ENCODE measurements at places on chromosomes 7 and 10. TPM values are rescaled to one million over a fixed set of nuclear protein-coding genes. Genes with fewer than 3 reads are reported as not detected.

NUTM2A gene
- 0.72 TPM for total RNA-seq

DNA sequence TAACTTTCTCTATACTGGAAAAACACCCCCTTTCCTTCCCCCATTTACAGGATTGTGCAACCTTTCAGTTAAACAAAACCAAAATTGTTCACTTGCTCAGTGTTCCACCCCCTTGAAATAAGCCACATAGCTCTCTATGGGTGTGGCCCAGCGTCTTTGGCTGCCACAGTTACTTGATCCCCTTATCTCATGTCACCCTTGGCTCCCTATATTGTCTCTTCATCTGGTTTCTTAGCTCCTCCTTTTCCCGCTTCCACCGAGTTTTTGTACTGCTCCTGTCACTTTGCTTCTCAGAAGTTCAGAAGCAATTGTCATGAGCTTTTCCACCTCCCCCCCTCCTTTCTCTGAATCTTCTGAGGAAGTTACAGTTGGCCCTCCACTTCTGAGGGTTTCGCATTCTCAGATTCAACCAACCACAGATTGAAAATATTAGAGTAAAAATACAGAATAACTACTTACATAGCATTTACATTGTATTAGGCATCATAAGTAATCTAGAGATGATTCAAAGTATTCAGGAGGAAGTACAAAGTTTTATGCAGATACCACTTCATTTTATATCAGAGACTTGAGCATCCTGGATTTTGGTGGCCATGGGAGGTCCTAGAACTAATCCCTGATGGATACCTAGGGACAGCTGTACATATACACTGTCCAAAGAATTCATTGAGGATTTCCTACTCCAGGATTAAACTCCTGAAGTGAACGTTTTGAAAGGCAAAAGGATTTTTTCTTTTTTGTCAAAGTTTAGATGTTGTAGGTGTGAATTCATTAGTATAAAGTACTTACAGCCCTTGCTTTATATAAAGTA, 60.4 kb downstream of the ADD3 start:
- no peak overlapping the region for H3K27ac ChIP-seq
- no peak overlapping the region for H3K4me3 ChIP-seq
- no peaks in the 10 kb centered on the region for H3K27me3 ChIP-seq
- DNase-seq: peak; percentile 34
- peaks cover 12% of the 10 kb centered on the region for H3K4me1 ChIP-seq
- no peaks in the 10 kb centered on the region for H3K36me3 ChIP-seq

- H3K27ac ChIP-seq: no peak overlapping the region
- H3K36me3 ChIP-seq: no peaks in the 10 kb centered on the region
- H3K4me3 ChIP-seq: no peak overlapping the region
- H3K27me3 ChIP-seq: no peaks in the 10 kb centered on the region
Measured at GRCh38 chr10:122474131-122474818, 12.9 kb downstream of the HTRA1 start.

- no peaks in the 10 kb centered on the region for H3K27me3 ChIP-seq
- DNase-seq: peak; percentile 69
- H3K36me3 ChIP-seq: no peaks in the 10 kb centered on the region
- no peak overlapping the region for H3K4me3 ChIP-seq
- H3K4me1 ChIP-seq: no peaks in the 10 kb centered on the region
Measured at GRCh38 chr7:68929781-68930261, 668.5 kb upstream of the AUTS2 start.

- DNase-seq: no peak
- no peak overlapping the region for H3K27ac ChIP-seq
- peaks cover 4% of the 10 kb centered on the region for H3K36me3 ChIP-seq
- H3K4me3 ChIP-seq: no peak overlapping the region
- H3K4me1 ChIP-seq: peaks cover 43% of the 10 kb centered on the region
- no peaks in the 10 kb centered on the region for H3K27me3 ChIP-seq
Measured at GRCh38 chr10:112963835-112964234, 13.8 kb downstream of the TCF7L2 start.

DNA sequence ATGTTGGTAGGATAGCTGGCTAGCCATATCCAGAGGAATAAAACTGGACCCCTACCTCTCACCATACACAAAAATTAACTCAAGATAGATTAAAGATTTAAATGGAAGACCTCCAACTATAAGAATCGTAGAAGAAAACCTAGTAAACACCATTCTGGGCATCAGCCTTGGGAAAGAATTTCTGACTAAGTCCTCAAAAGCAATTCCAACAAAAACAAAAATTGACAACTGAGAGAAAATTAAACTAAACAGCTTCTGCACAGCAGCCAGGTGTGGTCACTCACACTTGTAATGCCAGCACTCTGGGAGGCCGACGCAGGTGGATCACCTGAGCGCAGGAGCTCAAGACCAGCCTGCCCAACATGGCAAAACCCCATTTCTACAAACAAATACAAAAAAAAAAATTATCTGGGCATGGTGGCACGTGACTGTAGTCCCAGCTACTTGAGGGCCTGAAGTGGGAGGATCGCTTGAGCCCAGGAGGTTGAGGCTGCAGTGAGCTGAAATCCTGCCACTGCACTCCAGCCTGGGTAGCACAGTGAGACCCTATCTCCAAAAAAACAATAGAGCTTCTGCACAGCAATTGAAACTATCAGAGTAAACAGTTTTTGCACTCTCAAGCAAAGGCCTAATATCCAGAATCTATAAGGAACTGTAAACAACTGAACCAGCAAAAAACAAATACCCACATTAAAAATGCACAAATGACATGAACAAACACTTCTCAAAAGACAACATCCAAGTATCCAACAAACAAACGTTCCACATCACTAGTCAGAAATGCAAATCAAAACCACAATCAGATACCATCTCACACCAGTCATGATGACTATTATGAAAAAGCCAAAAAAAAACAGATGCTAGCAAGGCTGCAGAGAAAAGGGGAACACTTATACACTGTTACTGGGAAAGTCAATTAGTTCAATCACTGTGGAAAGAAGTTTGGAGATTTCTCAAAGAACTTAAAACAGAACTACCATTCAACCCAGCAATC, 4.8 kb downstream of the CRPPA start:
- H3K4me1 ChIP-seq: peaks cover 28% of the 10 kb centered on the region
- H3K27ac ChIP-seq: peak overlapping the region; percentile 45
- H3K36me3 ChIP-seq: no peaks in the 10 kb centered on the region
- no peak for DNase-seq
- no peak overlapping the region for H3K4me3 ChIP-seq

DNA sequence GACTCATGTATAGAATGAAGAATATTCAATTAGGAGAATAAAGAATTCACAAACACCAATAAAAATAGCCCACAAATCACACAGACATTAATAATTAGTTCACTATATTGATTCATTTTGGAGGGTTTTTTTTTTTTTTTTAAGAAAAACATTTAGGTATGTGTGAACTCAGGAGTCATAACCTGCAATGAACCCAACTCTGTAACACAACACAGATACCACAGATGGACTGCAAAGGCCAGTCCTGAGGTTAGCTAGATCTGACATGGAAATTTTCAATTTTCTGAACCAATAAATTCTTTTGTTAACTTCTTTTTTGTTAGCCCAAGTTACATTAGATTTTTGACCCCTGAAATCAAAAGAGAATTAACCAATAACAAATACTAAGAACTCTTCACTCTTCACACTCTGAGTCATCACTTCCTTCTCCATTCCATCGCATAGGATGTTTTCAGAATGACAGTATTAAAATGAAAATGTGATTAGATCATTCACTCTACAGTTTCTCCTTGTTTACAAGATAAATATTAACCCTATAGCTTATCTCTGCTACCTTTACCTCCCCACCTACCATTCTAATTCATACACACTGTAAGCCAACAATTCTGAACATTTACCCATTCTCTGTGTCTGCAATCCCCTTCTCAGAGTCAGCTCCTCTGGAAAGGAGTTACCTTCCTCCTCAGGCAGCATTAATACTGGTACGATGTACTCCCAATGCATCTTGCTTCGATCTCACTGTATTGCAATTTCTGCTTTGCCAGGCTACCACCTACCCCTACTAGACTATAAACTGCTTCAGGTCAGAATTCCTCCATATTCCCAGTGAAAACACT, 141.5 kb downstream of the LRRN3 start:
- DNase-seq: no peak
- no peaks in the 10 kb centered on the region for H3K36me3 ChIP-seq
- H3K4me1 ChIP-seq: peaks cover 10% of the 10 kb centered on the region

GRCh38 chr10:22712956-22713852, 1.2 kb downstream of the PIP4K2A start:
- no peaks in the 10 kb centered on the region for H3K36me3 ChIP-seq
- no peaks in the 10 kb centered on the region for H3K27me3 ChIP-seq
- peaks cover 22% of the 10 kb centered on the region for H3K4me1 ChIP-seq
- H3K4me3 ChIP-seq: peak overlapping the region; percentile 83

DNA sequence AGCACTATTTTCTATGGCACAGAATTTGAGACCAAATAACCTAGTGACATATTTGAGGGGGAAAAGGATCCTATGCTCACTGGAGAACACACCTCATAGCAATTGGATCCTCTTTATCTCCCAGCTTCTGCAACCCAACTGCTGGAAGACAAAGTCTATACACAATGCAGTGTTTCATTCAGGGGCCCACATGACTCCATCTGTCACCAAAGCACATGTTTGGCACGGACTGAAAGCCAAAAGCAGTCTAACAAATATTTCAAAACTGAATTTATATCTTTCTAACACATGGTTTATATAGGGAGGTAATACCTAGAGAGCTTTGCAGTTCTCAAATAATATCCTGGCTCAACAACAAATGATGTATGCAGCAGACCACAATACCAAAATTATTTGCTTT, 39.2 kb downstream of the ADAM12 start:
- peaks cover 21% of the 10 kb centered on the region for H3K4me1 ChIP-seq
- peaks cover 11% of the 10 kb centered on the region for H3K36me3 ChIP-seq
- H3K27me3 ChIP-seq: no peaks in the 10 kb centered on the region
- DNase-seq: no peak
- no peak overlapping the region for H3K4me3 ChIP-seq

GRCh38 chr10:12730809-12731519, 270.5 kb downstream of the CCDC3 start:
- H3K27me3 ChIP-seq: peaks cover 3% of the 10 kb centered on the region
- H3K4me3 ChIP-seq: peak overlapping the region; percentile 51
- no peaks in the 10 kb centered on the region for H3K36me3 ChIP-seq
- H3K27ac ChIP-seq: peak overlapping the region; percentile 43
- DNase-seq: no peak

DNA sequence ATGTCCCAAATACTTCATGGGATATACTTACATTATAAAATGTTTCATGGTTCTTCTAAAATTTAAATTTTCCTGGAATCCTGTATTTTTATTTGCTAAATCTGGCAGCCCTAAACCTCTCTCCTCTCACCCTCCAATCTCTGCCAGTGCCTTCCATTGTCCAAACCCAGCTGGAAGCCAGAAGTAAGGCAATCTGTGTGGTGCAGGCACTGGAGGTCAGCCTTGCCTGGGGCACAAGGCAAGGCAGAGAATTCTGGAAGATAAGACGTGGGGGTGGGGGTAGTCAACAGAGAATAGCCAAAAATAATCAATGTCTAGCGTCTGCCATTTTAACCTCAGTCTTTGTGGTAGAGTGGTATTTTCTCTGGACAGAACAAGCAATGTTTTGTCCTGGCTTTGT, 381.7 kb downstream of the GPAM start:
- H3K4me3 ChIP-seq: no peak overlapping the region
- no peaks in the 10 kb centered on the region for H3K36me3 ChIP-seq
- no peak for DNase-seq
- H3K27ac ChIP-seq: no peak overlapping the region
- no peaks in the 10 kb centered on the region for H3K4me1 ChIP-seq
- H3K27me3 ChIP-seq: no peaks in the 10 kb centered on the region

DNA sequence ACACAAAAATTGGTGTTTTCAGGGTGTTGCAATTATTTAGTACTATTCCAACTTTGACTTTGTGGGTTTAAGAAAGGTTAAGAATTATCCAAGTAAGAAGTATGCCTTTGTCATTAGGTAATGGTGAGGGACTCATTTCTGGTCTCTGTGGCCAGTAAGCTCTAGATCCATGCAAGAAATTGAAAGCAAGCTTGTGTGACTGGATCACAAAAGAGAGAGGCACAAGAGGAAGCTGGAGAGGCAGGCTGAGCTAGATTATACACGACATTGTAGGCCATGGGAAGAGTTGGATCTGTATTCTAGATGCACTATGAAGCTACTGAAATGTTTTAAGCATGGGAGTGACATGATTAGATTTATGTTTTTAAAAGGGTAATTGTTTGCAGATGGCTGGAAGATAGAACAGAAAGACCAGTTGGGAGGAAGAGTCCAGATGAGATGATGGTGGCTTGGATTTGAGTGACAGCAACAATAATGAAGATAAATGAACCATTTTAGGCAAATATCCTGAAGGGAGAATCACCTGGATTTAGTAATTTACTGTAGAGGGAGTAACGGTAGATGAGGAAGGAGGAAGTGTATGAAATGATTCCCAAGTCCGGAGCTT, 50.0 kb downstream of the CALD1 start:
- peaks cover 79% of the 10 kb centered on the region for H3K4me1 ChIP-seq
- H3K36me3 ChIP-seq: peaks cover 59% of the 10 kb centered on the region
- no peak for DNase-seq
- no peak overlapping the region for H3K4me3 ChIP-seq

Data from osteoblast (primary cell).